ENCODE measurements at places on chromosomes 2 and 18.

DNA sequence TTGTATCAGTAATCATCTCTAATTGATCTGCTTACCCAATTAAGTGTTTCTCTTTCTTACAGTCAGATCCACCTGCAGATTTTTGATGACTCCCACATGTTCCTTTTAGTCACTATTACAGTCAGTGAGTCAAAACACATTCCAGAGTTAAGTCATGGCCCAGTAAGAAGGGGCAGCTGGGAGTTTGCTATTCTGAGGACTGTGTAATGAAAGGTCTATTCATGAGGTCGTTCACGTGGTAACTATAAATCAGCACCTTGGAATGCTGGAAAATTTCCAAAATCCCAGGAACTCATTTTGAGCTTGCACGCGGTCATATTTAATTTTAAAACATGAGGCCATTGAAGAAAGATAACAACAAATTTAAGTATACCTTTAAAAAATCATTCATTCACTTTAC lies 252.5 kb downstream of the XIRP2 start:
- no peak for DNase-seq

DNA sequence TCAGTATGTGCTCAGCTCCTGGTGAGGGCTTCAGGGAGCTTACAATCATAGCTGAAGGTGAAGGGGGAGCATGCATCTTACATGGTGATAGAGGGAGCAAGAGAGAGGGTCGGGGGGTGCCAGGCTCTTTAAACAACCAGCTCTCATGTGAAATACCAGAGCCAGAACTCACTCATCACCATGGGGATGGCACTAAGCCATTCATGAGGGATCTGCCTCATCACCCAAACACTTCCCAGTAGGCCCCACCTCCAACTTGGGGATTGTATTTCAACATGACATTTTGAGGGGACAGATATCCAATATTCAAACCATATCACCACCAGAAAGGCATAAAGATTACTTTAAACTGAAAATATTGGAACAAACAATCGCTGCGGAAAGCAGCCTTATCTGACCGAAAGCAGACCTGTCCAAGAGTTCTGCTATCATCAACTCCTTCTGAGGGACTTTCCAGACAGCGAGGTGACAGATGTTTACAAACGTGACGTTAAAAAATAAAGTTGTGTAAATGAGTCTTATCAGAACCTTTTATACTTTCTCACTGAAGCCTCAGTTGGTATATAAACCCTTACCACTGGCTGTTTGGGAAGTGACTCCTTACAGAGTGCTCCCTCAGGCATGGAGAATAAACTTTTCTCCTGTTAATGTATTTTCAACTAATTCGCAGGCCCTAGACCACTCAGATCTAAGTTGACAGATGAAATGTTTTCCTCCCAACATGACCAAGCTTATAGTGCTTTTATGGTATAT lies 35.5 kb upstream of the PTH2R start:
- no peak for DNase-seq

DNA sequence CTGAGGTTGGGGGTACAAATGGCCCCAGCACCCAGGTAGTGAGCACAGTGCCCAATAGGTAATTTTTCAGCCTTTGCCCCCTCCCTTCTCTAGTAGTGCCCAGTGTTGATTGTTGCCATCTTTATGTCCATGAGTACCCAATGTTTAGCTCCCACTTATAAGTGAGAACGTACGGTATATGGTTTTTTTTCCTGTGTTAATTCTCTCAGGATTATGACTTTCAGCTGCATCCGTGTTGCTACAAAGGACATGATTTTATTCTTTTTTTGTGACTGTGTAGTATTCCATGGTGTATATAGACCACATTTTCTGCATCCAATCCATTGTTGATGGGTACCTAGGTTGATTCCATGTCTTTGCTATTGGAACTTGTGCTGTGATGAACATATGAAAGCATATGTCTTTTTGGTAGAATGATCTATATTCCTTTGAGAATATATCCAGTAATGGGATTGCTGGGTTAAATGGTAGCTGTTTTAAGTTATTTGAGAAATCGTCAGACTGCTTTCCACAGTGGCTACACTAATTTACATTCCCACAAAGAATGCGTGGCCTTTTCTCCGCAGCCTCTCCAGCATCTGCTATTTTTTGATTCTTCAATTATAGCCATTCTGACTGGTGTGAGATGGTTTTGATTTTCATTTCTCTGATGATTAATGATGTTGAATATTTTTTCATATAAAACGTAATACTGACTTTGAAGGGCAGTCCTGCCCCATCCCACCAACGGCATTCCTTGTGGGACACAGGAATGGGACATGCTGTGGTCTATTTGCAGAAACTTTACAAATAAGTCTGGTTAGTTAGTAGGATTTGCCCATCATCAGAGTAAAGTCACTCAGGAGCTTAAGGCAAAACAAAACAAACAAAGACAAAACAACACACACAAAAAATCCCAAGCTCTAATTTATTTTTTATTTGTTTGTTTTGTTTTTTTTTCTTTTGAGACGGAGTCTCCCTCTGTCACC lies 135.0 kb downstream of the MYCN start:
- DNase-seq = no peak

DNA sequence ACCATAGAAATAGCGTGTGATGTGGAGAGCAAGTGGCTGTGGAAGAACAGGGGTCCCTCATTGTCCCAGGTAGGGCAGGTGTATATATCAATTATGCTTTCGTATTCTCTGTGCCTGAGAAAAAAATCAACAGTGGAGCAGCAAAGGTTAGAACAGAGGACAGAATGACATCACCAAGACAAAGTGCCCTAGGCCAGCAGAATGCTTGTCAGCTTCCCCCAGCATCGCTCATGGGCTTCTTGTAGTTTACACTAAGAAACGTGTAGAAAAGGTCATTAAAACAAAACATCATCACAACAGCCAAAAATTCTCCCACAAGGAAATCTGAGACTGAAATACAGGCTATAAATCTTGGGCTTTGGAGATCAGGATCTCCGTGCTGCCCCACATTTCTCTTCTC lies 288.0 kb downstream of the TDRD15 start:
- no peak for DNase-seq

- DNase-seq = no peak
Observed at GRCh38 chr18:36835927-36836326, 7.0 kb downstream of the KIAA1328 start.

- no peak for DNase-seq
Observed at GRCh38 chr2:70557171-70557838, 3.7 kb upstream of the TGFA start.

Measured in activated CD4-positive, alpha-beta T cell treated with anti-CD3 and anti-CD28 coated beads for 48 hours (primary cell).